T-cell (primary cell): ENCODE measurements at places on chromosomes 12 and 14.

- no peaks in the 10 kb centered on the region for H3K36me3 ChIP-seq
- no peak overlapping the region for H3K27ac ChIP-seq
- no peak for DNase-seq
These were observed 979.8 kb downstream of the VRK1 start for GRCh38 chr14:97776890-97777558.

DNA sequence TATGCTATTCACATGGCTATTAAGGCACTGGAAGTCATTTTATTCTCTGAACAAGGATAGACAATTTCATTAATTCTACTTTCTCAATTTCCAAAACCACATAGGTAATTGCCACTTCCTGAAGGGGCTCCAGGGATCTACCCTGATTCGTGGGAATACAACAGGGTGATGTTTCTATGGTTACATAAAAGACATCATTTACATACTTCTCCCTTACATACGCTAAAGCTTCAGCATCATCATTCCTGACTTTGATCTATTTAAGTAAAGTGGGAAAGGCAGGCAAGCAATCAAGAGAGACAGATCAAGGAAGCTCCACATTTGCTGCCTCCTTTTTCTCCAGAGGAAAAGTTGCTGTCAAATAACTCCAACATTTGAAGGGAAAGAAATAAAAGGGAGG, 118.8 kb upstream of the SINHCAF start:
- H3K4me3 ChIP-seq, result no peak overlapping the region
- no peak for DNase-seq
- no peak overlapping the region for H3K27ac ChIP-seq
- H3K4me1 ChIP-seq, result no peaks in the 10 kb centered on the region
- peaks cover 13% of the 10 kb centered on the region for H3K27me3 ChIP-seq
- no peaks in the 10 kb centered on the region for H3K36me3 ChIP-seq

GRCh38 chr12:45669792-45670191, 59.7 kb upstream of the ARID2 start:
- no peak overlapping the region for H3K4me3 ChIP-seq
- DNase-seq, result no peak
- H3K27ac ChIP-seq, result peak overlapping the region; percentile 39

DNA sequence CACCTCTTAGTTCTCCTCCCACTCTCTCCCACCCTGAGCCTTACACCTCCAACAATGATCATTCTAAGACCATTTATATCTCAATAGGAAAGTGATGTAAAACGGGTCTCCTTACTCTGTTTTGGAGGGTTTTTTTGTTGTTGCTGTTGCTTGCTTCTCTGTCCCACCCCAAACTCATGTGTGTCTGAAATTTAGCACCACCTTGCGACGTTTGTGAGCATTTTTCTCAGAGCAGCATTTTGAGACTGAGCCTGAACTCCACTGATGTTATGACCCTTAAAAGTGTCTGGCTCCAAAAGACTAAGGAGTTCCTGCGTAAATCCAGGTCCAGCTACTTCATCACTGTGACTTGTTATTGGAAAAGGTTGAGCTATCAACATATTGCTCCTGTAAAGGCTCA, 155.0 kb downstream of the DAD1 start:
- DNase-seq, result no peak
- no peaks in the 10 kb centered on the region for H3K27me3 ChIP-seq
- H3K4me3 ChIP-seq, result no peak overlapping the region

DNA sequence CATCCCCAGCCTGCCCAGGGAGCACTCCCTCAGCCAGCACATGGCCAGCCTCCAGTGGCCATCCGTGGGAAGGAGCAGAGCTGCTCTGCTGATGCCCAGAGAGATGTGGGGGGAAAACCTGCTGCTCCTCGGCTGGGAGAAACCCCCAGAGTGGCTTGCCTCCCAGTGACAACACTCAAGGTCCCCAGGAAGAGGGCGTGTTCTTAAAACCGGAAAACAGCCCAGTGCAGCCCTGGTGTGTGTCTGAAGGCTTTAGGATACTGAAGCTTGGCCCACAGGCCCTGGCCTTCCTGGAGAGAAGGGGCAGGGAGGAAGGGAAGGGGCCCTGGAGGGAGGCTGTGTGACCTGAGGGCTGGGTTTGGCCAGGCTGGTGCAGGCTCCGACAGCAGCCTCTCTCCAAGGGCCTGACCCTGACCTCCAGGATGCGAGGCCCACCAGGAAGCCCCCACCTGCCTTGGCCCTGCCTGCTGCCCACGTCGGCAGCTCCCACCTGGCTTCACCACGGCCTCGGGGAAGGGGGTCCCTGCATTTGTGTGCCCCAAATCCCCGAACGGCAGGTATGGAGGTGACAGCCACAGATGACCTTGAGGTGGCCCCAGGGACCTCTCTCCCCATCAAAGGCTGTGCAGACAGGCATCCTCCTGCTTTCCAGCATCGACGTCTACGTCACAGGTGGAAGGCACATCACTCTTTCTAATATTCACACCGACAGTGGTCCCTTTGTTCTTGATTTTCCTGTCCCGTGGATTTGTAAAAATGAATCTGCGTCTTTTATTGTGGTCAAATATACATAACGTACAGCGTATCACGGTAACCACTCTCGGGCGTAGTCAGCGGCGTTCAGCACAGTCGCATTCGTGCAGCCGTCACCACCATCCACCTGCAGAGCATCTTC, 190.0 kb upstream of the C14orf180 start:
- DNase-seq, result peak; percentile 52
- no peaks in the 10 kb centered on the region for H3K27me3 ChIP-seq
- no peak overlapping the region for H3K4me3 ChIP-seq
- peaks cover 7% of the 10 kb centered on the region for H3K4me1 ChIP-seq

- H3K4me1 ChIP-seq, result no peaks in the 10 kb centered on the region
- H3K27me3 ChIP-seq, result no peaks in the 10 kb centered on the region
- DNase-seq, result peak; percentile 59
- peaks cover 79% of the 10 kb centered on the region for H3K36me3 ChIP-seq
- no peak overlapping the region for H3K27ac ChIP-seq
These were observed 12.0 kb downstream of the CLSTN3 start for GRCh38 chr12:7142056-7142644.

GRCh38 chr12:113247123-113248050, 26.1 kb downstream of the TPCN1 start:
- no peak for DNase-seq
- no peaks in the 10 kb centered on the region for H3K27me3 ChIP-seq
- H3K4me3 ChIP-seq, result no peak overlapping the region
- H3K27ac ChIP-seq, result no peak overlapping the region
- no peaks in the 10 kb centered on the region for H3K4me1 ChIP-seq

- no peak overlapping the region for H3K4me3 ChIP-seq
- H3K27me3 ChIP-seq, result no peaks in the 10 kb centered on the region
- no peaks in the 10 kb centered on the region for H3K36me3 ChIP-seq
- no peak for DNase-seq
These were observed 244.1 kb downstream of the FBXL14 start for GRCh38 chr12:1350055-1350933.

GRCh38 chr12:114691763-114692185, 7.8 kb upstream of the TBX3 start:
- H3K36me3 ChIP-seq, result no peaks in the 10 kb centered on the region
- no peaks in the 10 kb centered on the region for H3K4me1 ChIP-seq

GRCh38 chr14:101458741-101459550, 102.3 kb upstream of the DIO3 start:
- H3K36me3 ChIP-seq, result no peaks in the 10 kb centered on the region
- peak; percentile 11 for DNase-seq
- no peak overlapping the region for H3K4me3 ChIP-seq
- no peaks in the 10 kb centered on the region for H3K4me1 ChIP-seq
- H3K27me3 ChIP-seq, result peaks cover 13% of the 10 kb centered on the region
- no peak overlapping the region for H3K27ac ChIP-seq

GRCh38 chr12:2895051-2895451, 4.4 kb downstream of the TULP3 start:
- no peak for DNase-seq
- no peak overlapping the region for H3K4me3 ChIP-seq
- no peaks in the 10 kb centered on the region for H3K36me3 ChIP-seq
- H3K27me3 ChIP-seq, result no peaks in the 10 kb centered on the region

GRCh38 chr12:49705479-49706134, 1.6 kb downstream of the FMNL3 start:
- DNase-seq, result no peak
- no peaks in the 10 kb centered on the region for H3K36me3 ChIP-seq
- H3K27ac ChIP-seq, result no peak overlapping the region
- H3K4me3 ChIP-seq, result peak overlapping the region; percentile 81
- H3K27me3 ChIP-seq, result no peaks in the 10 kb centered on the region

DNA sequence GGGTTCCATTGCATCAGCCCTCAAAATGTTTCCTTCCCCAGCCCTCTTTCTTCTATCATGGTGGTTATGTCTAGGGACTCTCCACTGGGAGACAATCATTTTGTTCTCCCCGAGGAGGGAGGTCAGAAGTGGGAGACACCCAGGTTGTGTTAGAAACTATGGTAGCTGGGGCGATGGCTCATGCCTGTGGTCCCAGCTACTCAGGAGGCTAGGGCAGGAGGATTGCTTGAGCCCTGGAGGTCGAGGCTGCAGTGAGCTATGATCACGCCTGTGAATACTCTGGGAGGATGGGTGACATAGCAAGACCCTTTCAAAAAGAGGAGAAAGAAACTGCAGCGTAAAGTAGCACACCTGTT, 13.0 kb upstream of the LRRC23 start:
- peak overlapping the region; percentile 71 for H3K4me3 ChIP-seq
- peaks cover 3% of the 10 kb centered on the region for H3K4me1 ChIP-seq

DNA sequence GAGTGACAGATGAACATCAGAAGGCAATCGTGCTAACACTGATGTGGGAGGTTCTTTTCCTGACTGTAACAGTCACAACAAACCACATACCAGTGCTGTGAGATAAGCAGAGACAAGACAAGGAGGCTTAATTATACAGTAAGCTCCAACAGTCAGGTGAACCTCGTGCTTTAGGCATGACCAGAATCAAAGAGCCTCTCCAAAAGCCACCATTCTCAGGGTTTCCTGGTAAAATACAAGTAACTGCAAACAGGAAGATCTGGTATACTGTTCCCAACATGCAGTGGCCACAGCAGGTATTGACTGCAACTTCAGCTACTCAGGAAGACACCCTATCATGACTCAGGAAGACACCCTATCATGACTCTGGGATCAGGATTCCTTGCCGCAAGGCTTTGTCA, 47.3 kb upstream of the GTF2A1 start:
- H3K27me3 ChIP-seq, result no peaks in the 10 kb centered on the region
- no peak overlapping the region for H3K27ac ChIP-seq
- no peak overlapping the region for H3K4me3 ChIP-seq
- H3K4me1 ChIP-seq, result no peaks in the 10 kb centered on the region
- no peaks in the 10 kb centered on the region for H3K36me3 ChIP-seq
- DNase-seq, result no peak

- H3K4me3 ChIP-seq, result no peak overlapping the region
- H3K36me3 ChIP-seq, result no peaks in the 10 kb centered on the region
- no peaks in the 10 kb centered on the region for H3K27me3 ChIP-seq
- no peaks in the 10 kb centered on the region for H3K4me1 ChIP-seq
- no peak for DNase-seq
These were observed 188.4 kb downstream of the GPHN start for GRCh38 chr14:66696326-66696725.

DNA sequence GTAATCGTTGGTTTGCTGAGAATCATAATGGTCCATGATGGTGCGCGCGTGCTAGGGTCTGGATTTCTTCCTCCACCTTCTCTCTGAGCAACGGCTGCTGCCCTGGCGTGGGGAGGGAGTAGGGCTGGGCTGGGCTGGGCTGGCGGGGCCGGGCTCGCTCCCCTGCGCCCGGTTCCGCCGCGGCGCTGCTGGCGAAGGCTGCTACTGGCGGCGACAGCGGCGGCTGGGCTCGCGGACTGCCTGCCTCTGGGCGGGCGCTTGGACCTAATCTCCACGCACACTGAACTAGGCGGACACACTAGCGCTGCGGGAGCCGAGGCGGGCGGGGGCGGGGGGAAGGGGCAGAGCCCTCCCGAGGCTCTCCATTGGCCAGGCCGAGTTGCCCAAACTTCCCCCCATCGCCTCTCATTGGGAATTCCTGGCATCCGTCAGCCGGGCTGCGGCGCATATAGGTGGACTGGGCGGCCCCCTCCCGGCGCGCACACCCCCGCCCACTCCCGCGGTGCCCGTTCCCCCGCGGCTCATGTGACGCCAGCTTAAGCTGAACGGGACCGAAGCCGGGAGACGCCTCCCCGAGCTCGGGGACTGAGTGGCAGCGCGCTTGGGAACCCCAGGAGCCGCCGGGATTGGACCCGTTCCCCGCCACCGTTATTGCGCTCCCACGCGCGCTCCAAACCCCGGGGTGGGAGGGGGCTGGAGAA, at the start of gene ACTN1:
Gene ACTN1, minus strand, starts transcription at position 282 of the 701 bp plus-strand sequence. Its CDS starts 246 bp downstream, at position 36.
- peak within 1 kb of the TSS; percentile 86 for H3K4me3 ChIP-seq
- H3K27ac ChIP-seq, result peak within 1 kb of the TSS; percentile 61
- peaks cover 17% of the 10 kb centered on the region for H3K4me1 ChIP-seq
- DNase-seq, result peak; percentile 56
- peaks cover 6% of the 10 kb centered on the region for H3K36me3 ChIP-seq

GRCh38 chr14:53842938-53843337, 113.7 kb downstream of the BMP4 start:
- H3K36me3 ChIP-seq, result no peaks in the 10 kb centered on the region

- H3K4me1 ChIP-seq, result no peaks in the 10 kb centered on the region
- no peak for DNase-seq
- H3K36me3 ChIP-seq, result peaks cover 2% of the 10 kb centered on the region
These were observed 140.6 kb downstream of the FBXL14 start for GRCh38 chr12:1453810-1454209.

DNA sequence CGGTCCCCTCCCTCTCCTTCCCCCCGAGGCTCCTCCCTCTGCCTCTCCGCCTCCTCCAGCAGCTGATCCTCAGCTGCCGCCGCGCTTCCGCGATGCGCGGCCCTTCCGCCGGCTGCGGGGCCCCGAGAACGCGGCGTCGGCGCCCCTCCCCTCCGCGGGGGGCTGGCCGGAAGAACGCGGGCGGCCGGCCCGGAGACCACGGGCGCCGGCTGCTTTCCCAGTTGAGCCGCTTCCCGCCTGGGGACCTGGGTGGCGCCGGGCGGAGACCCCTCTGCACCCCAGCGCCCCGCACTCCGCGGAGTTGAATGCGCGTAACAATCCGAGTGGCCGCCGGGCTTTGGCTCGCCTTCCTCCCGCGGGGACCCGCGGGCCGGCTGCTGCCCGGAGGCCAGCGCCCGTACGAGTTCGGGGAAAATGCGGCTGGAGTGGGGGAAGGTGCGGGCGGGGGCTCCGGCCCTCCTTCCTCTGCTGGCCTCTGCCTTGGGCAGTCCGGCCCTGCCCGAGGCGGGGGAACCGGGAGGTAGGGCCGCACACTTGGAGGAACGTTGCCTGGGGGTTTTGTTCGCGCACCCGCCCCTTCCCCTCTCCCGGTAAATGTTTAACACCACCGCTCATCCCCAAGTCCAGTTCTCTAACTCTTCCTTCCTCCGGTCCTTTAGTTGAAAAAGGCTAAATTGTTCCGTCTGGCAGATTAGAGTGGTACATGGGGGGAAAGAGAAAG, 393 bp upstream of the DCAF5 start:
- DNase-seq, result no peak
- peak overlapping the region; percentile 46 for H3K27ac ChIP-seq
- H3K4me1 ChIP-seq, result peaks cover 20% of the 10 kb centered on the region
- peaks cover 7% of the 10 kb centered on the region for H3K36me3 ChIP-seq

- no peaks in the 10 kb centered on the region for H3K36me3 ChIP-seq
- H3K27ac ChIP-seq, result no peak overlapping the region
- H3K4me3 ChIP-seq, result no peak overlapping the region
- DNase-seq, result no peak
- H3K27me3 ChIP-seq, result no peaks in the 10 kb centered on the region
These were observed 285.5 kb upstream of the SFSWAP start for GRCh38 chr12:131425112-131426075.
